ENCODE measurements at places on chromosomes 12 and 14.

- DNase-seq: no peak
Measured at GRCh38 chr12:18045446-18045992, 44.5 kb downstream of the RERGL start.

DNA sequence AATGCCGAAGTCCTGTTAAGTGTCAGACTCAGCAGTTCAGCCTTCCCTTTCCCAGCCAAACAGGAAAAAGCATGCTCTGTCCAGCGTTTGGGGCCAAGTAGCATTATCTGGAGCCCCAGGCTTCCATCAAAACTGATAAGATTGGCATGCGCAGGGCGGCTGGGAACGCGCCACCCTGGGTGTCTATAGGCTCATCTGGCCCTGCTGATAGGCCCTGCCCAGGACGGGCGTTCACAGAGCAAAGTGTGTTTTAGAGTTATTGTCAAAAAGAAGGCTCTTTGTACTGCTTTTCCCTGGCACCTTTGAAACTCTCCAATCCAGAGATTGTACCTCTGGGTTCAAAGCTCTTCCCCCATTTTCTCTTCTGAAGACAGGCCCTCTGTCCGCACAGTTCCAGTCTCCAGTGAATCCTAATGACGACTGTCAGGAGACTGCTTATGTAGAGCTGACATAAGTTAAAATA lies at the start of gene ART4:
Gene ART4, minus strand, starts transcription at position 102 of the 463 bp plus-strand sequence. CDS start 413 bp downstream, outside the sequence.
- no peak for DNase-seq

- DNase-seq: no peak
Measured at GRCh38 chr12:63918800-63919300, 74.3 kb downstream of the SRGAP1 start.

DNA sequence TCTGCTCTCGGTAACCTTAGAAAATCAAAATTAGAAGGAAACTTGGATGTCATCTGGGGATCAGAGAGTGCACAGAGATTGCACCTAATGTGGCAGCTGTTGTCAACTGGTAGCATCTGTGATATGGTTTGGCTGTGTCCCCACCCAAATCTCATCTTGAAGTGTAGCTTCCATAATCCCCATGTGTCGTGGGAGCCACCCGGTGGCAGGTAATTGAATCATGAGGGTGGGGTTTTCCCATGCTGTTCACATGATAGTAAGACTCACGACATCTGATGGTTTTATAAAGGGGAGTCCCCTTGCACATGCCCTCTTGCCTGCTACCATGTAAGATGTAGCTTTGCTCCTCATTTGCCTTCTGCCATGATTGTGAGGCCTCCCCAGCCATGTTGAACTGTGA lies 127.7 kb upstream of the SRRM4 start:
- DNase-seq: no peak

DNA sequence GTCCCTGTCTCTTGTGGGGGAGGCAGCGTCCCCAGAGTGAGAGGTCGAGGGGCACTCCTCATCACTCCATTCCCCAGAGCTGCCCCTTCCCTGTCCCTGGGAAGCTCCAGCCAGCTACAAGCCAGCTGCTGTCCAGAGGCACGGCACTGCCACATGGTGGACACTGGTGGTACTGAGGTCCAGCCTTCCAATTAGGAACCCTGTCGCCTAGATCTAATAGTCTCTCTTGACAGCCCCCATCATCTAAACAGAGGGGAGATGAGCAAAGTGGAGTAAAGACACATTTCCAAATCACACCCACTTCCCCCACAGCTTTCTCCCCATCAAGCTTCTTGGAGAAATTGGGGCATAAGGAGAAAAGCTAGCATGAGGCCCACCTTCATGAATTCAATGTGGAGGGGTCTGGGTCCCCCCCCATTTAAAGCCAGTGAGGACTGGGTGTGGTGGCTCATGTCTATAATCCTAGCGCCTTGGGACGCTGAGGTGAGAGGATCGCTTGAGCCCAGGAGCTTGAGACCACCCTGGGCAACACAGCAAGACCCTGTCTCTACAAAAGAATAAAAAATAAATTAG lies 2.1 kb upstream of the INHBE start:
- no peak for DNase-seq

DNA sequence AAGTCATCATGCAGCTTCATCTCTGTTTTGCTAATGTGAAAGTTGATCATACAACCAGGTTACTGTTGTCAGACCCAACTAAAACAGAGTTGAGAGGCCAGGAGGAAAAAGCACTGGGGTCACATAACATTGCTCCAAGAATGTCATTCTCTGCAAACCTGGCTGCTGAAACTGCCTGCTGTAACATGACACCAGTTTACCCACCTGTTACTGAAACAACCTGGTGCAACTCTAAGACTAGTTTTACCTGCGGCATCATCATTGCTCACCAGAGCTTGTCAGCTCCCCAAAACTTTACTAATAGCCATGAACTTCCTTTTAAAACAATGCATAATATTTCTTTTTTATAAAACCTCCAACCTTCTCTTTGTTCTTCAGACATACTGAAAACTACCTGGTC lies 30.7 kb upstream of the DEGS2 start:
- DNase-seq: no peak

GRCh38 chr12:47417121-47417520 lies 288.7 kb downstream of the RPAP3 start:
- no peak for DNase-seq

- no peak for DNase-seq
Measured at GRCh38 chr12:50401500-50402081, 906 bp downstream of the LARP4 start.

DNA sequence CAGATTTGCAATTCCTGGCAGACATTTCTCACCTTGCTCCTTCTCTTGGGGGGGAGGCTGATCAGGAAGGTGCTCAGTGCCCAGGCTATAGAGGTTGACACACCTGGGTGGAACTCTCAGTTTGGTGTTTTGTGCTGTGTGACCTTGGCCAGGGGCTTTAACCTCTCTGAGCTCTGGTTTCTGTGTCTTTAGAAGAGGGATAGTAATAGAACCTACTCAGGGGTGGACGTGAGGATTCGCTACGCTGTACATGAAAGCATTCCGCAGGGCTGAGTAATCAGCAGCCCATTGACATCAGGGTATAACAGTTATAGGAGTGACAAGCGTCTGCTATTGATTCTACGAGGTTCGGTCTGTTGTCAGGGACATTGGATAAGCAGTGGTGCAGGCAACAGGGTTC lies 98.1 kb downstream of the PHETA1 start:
- no peak for DNase-seq

DNA sequence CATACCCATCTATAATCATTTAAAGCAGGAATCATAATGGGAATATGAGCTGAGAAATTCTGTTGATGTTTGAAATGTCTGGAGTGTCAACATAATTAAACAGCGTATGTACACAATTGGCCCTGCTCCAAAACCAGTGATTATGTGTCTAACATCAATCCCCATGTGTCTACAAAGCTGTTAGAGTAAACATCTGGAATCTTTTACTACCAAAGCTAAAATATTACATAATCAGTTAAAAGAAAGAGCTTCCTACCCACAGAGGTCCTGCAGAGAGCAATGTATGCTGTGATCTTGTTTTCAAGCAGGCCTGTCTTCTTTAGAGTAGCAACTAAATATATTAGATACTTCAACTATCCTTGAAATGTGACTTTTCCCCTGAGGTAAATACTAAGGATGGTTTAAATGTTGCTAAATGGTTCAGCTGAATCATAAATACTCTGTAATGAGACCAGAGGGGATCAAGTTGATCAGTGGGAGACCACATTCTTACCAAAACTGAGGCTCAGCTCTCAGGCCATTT lies 74.3 kb downstream of the RASSF8 start:
- DNase-seq: no peak

DNA sequence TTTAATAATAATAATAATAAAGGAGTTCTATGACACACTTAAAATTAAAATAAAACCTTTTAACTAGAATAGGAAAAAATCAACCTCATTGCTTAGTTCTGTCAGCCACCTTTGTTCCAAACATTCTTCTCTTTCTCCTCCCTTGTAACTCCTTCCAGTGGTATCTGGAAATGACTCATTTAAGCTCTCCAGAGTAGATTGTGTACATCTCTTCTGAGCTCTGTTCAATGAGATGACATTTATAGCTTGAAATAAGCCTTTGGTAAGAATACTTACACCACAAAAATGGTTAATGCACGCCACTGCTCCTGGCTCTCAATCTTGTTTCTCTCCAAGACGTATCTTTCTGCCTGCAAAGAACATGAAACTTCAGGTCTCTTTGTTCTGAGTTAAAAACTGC lies 70.3 kb downstream of the STAB2 start:
- DNase-seq: no peak

DNA sequence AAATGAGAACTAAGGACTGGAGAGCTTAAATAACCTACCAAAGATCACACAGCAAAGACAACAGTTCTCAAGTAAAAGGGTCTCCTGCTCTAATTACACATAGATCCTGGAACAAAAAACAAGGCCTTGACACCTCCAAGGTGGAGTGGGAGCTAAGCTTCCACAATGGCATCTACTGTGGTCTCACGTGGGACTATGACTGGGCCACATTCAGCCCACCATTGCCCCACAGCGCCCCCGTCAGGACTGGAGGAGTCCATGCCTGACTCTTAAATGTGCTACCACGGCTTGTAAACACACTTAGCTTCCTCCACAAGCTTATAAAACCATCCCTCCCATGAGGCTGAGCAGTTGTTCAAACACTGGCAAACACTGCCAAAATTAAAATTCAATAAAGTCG lies 88.5 kb downstream of the GCH1 start:
- DNase-seq: no peak

DNA sequence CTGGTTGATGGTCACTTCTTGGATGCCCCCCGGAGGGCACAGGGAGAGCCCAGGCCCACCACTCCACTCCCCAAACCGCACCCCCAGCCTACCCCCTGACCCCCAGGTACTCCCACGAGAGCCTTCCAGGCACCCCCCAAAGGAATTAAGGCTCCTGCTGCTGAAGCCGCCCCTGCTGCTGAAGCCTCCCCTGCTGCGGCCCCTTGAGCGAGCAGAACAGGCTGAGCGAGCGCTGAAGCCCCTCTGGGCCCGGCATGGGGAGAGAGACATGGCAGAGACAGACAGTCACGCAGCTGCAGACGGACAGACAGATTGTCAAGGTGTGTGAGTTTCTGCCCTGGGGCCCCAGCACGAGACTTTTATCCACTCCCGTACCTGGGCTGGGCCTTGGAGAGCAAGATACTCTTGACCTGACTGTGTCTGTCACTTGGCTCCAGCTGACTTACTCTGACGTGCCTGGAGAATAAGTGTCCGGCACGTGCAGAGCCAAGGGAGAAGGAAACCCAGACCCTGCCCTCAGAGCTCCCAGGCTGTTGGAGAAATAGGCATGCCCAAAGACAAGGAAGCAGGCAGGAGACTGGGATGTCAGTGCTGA lies at the start of gene KRT78:
Gene KRT78, minus strand, starts transcription at position 334 of the 595 bp plus-strand sequence. Its CDS starts 64 bp downstream, at position 270.
- no peak for DNase-seq

- DNase-seq: no peak
Measured at GRCh38 chr12:52059582-52060497, 8.6 kb downstream of the NR4A1 start.

DNA sequence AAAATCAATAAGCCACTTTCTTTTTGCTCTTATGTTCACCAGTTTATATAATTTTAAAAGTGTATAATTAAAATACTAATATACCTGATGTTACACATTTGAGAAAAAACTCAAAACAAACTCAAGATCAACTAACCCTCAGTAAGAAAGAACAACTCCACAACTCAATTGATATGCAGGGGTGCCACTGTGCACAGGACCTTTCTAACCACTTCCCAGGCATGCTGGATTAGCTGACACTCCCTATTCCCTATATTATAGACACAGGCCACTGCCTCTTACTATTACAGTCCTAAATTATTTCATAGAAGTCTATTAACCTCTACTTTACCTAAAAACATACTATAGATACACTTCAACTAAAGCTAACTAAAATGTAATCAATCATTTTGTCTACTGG lies 191.7 kb upstream of the KRR1 start:
- DNase-seq: no peak

- peak; percentile 7 for DNase-seq
Measured at GRCh38 chr14:94548999-94549985, 11.9 kb upstream of the SERPINA4 start.

DNA sequence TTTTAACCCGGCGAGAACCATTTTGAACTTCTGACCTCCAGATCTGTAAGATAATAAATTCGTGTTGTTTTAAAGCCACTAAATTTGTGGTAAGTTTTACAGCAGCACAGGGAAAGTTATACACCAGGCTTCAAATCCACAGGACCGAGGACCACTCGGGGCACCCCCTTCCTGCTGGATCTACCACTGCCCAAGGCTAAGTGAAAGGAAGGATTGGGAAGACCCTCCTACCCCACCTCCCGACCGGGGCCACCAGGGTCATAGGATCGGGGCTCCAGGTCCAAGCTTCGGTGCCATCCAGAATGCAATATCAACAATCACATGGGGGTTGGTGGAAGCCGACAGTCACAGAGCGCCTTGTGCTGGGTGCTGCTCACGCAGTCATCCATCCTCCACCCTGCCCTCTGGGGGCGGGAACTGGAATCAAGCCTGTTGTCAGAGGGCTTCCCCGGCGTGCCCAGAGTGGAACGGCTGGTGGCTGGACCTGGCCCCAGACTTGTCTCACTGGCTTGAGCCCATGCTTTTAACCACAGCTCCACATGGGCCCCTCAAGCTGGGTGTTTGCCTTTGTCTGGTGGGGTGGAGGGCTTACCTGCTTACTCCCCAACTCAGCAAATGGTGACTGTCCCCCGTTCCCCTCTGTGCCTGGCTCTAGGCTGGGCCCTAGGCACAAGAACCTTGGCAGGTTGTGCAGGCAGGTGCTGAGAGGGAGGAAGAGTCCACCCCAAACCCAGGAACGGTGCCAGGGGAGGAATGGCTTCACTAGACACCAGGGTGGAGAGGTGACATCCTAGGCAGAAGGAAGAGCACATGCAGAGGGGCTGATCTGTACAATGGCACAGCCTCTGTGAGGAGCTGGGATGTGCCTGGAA lies 180.3 kb upstream of the RTL1 start:
- DNase-seq: no peak

DNA sequence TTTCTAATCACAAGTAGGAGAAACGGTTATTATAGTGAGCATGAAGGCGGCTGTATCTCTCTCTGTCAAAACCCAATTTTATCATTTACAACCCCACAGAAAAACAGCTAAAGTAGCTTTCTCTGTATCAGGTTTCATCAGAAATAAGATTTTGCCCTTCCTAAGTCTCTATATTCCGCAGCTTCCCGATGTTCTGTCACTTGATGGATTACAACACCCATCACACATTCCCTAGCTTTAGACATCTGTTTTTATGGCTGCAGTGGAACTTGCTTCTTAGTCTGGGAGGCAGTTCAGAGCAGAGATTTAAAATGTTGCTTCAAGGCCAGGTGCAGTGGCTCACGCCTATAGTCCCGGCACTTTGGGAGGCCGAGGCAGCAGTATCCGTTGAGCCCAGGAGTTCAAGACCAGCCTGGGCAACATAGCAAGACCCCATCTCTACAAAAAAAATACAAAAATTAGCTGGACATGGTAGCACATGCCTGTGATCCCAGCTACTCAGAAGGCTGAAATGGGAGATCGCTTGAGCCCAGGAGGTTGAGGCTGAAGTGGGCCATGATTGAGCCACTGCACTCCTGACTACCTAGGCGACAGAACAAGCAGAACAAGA lies 27.6 kb upstream of the FOXN3 start:
- DNase-seq: no peak

- no peak for DNase-seq
Measured at GRCh38 chr12:49357103-49357678, 10.1 kb upstream of the SPATS2 start.

Measured in effector CD8-positive, alpha-beta T cell (primary cell).